ENCODE measurements at places on chromosomes 16 and 17.

DNA sequence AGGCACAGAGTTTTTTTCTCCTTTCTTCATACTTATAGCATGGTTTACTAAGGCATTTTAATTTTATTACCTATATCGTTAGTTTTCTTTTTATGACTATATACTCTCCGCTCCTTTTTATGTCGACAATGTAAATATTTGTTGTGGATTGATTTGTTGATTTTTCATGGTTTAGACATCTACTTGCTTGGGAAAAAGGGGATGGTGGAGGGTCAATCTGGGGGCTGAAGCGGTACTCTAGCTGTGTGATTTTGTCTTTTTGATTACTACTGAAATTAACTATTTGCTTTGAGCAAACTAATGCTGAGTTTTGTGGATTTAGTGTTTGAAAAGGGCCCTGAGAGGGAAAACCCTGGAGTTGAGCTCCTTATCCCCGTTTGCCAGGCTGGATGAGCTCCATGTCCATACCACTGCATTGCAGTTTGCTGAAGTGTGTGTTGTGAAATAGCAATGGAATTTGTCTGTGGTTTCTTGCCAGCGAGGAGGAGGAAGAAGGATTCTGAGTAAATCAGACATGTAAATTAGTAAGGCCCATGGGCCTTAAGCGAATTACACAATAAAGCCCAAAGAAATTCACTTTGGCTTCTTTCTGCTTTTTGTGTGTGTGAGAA is 72.0 kb downstream of the FTO start:
- DNase-seq = no peak

GRCh38 chr16:31404353-31405064 is 11.4 kb downstream of the ITGAD start:
- DNase-seq = no peak

GRCh38 chr17:3943240-3943891 is 20.9 kb downstream of the ATP2A3 start:
- no peak for DNase-seq

DNA sequence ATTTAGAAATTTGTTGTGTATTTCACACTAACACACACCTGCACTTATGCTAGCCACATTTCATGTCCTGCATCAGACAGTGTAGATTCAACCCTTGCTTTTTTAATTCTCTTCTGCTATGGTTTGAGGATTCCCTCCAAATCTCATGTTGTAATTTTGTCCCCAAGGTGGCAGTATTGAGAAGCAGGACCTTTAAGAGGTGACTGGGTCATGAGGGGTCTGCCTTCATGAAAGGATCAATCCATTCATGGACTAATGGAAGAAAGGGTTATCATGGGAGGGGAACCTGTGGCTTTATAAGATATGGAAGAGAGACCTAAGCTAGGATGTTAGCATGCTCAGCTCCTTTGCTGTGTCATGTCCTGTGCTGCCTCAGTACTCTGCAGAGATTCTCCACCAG is 1032.2 kb downstream of the CDH11 start:
- DNase-seq = no peak

DNA sequence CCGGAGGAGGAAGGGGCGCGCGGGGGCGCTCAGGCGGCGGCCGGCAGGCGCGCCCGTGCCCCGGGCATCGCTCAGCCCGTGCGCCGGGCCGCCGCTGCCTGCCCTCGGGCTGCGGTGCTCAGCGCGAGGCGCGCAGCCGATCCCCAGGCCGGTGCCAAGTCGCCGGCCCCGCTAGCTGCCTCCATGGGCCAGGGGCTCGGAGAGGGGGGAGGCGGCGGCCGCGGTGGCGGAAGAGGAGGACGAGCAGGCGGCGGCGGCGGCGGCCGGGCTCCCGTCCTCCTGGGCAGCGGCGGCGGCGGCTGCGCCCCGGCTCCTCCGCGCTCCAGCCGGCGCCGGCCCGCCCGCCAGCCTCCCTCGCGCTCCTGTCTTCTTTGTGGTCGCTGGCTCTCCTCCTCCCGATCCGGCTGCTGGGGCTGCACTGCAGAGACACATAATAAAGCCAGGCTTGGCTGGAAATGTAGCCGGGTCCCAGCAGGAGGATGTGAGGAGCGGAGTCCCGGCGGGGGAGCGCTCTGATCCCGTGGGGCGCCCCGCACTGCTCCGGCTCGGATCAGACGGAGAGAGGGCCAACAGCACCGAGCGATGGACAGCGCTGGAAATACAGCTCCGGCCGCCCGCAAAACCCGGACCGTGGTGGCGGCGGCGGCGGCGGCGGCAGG is 889 bp upstream of the ZNF423 start:
- no peak for DNase-seq
